ENCODE measurements at places on chromosomes 7 and 10. TPM values are rescaled to one million over a fixed set of nuclear protein-coding genes. Genes with fewer than 3 reads are reported as not detected.
A peak's percentile ranks its signal among the peaks of the same experiment; 100 is the strongest.

DNA sequence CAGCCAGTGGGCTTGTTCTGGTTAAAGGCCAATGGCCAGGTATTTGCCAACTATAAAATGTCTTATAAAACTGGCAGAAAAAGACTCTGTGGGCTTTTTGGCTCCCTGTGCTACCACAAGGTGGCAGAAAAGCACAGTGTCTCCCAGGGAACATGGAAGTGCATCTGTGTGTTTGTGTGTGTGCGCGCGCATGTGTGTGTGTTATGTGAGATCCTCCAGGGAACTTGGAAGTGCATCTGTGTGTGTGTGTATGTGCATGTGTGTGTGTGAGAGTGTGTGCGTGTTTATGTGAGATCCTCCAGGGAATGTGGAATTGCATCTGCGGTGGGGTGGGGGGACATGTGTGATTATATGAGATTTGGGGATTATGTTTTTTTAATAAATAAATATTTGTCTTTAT is 30.2 kb upstream of the ABI1 start:
- peak; percentile 34 for DNase-seq

GRCh38 chr10:9379183-9379582 is 1324.7 kb downstream of the GATA3 start:
- no peak for DNase-seq

DNA sequence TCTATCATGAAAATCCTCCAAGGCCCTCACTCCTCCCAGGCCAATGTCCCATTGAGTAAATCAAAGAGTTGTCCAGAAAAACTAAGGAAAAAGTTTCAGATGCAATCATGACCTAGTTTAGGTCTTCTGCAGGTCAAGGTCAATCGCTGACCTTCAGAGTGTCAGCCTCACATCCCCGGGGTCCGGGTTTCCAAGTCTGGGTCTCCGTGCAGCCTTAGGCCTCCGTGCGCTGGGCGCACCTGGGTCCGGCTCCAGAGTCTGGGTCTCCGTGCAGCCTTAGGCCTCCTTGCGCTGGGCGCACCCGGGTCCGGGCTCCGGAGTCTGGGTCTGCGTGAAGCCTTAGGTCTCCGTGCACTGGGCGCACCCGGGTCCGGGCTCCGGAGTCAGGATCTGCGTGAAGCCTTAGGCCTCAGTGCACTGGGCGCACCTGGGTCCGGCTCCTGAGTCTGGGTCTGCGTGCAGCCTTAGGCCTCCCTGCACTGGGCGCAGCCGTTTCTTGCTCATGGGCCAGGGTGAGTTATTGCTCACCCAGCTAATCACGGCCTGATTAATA is 236.2 kb downstream of the TCERG1L start:
- no peak for DNase-seq

DNA sequence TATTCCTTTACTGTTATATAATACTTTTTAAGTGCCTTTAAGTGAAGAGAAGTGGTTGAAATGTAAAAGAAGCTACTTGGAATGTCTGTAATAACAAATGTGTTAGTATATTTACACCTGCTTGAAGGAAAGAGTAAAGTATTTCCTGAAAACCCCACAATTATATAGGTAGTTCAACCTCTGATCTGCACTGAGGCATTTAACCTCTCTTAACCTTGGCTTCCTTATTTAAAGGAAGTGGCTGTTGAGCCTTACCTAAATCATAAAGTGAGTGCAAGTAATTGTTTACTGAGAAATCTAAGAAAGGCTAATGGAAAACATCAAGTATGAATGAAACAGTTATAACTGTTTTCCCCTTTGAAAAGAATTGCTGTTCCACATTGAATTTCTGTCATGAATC is 294.5 kb downstream of the ADK start:
- no peak for DNase-seq

DNA sequence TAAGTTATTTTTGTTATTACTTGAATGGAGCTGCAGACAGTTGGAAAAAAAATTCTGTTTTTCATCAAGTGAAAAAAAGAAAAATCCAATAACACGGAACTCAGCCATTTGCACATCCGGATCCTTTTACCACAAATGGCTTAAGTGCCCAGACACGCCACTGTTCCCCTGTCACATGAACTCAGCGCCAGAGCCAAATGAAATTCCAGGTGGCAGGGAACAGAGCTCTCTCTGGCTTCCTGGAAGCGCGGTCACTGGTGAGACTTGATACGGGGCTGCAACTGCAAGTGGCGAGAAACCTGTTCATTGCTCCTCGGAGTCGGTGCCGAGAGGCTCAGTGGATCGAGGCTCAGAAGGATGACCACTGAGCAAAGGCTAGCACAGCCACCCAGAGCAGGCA is 60.8 kb upstream of the NPTX2 start:
- DNase-seq: no peak

GRCh38 chr7:116601426-116601825 is 70.6 kb upstream of the MET start:
- no peak for DNase-seq

- no peak for DNase-seq
Measured at GRCh38 chr10:71635251-71635866, 84.2 kb downstream of the C10orf105 start.

DNA sequence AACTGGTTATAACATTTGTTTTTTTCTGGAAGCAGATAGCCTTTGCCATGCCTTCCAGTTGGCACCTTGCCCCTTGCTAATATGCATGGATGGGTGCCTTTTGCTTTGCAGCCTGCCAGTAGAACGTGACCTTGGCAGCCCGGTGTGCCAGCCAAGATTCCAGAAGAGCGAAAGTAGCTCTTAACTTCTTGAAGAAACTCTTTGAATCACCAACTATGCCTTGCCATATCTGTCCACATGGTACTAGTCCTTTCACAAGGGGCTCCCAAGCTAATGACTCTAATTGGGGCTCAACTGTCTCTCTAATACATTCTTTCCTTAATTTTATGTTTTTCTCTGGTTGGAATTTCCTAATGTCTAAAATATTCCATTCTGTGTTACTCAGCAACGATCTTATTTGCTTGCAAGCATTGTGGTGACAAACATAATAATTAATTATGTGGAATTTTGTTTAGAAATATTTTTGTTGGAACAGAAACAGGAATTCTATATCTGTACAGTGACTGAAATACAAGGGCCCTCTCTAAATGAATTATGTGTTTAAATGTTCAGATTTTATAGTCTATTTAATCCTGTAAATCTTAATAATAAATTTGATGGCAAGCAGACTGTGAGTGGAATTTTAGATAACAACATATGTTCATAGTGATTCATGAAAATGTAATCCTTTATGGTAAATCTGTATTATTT is 45.8 kb downstream of the HDAC9 start:
- peak; percentile 78 for DNase-seq

- DNase-seq: no peak
Measured at GRCh38 chr7:154865984-154866685, 136.8 kb downstream of the PAXIP1 start.

FOXP2 gene
- total RNA-seq: not detected

- no peak for DNase-seq
Measured at GRCh38 chr7:55396233-55396785, 31.2 kb downstream of the LANCL2 start.

DNA sequence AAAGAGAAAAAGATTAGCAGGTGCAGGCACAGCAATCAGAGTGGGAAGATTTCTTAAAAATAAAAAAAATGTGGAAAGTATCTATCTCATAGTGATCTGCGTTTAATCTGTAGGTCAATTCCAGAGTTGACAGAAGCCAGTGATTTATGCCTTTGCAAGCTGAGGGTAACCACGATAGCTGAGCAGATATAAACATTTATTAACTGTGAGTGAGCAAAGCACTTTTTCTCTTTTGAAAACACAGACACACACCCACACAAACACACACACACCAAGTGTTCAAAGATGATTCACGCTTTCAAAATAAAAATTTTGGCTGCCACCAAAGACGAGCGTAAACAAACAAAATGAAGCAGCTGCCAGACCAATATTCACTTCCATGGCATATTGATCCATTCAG is 243.2 kb upstream of the SLC26A5 start:
- no peak for DNase-seq

DNA sequence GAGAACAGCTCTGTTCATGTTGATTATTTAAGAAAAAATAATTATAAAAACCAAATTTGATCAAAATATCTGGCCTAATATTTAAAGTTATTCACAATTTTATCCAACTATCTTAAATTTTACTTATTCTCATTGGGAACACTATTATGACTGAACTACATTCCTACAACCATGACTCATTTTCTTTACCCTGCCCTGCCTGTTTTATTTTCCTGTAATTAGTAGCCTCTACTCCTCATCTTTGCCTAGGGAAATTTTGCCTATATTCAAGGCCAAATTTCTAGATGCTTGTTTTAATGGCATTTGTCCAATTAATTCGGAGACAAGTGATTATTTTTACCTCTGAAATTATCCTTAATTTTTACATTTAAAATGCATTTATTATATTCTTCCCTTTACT is 289.7 kb upstream of the TMEM229A start:
- DNase-seq: no peak

- DNase-seq: no peak
Measured at GRCh38 chr10:22338185-22338900, 7.0 kb upstream of the SPAG6 start.

DLD gene
- total RNA-seq: 43.0 TPM

GRCh38 chr7:47751043-47751442 is 169.1 kb upstream of the TNS3 start:
- no peak for DNase-seq

CRCP gene
- 80.2 TPM for total RNA-seq

DNAH11 gene
- 0.43 TPM for total RNA-seq

DNA sequence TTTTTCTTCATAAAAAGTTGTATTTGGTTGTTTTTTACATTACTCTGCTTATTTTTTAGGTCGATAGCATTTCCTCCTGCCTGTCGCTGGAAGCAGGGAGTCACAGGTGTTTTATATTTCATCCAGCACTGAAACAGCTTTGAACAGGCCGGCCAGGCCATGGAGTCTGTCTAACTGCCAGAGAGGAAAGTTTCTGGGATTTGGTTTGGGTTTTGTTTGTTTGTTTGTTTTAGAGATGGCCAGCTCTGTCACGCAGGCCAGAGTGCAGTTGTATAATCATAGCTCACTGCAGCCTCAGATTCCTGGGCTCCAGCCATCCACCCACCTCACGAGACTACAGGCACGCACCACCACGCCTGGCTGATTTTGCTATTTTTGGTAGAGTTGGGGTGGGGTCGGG is 23.4 kb downstream of the PROSER2 start:
- no peak for DNase-seq

DNA sequence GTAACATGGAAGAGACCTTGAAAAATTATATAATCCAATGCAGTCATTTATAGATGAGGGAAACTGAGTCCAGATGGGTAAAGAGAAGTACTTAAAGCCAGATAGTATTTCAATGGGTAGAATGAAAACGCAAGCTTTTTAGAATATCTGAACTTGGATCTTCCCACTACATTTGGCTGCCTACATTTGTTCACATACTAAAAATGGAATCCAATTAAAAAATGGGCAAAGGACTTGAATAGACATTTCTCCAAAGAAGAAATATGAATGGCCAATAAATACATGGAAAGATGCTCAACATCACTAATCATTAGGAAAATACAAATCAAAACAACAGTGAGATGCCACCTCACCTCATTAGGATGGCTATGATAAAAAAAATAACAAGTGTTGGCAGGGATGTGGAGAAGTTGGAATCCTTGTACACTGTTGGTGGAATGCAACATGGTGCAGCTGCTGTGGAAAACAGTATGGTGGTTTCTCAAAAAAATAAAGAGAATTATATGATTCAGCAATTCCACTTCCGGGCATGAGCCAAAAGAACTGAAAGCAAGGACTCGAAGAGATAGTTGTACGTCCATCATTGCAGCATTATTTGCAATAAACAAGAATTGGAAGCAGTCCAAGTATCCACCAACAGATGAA is 188.0 kb downstream of the FRMD4A start:
- peak; percentile 71 for DNase-seq

- DNase-seq: no peak
Measured at GRCh38 chr10:121459622-121460453, 138.4 kb downstream of the FGFR2 start.

DNA sequence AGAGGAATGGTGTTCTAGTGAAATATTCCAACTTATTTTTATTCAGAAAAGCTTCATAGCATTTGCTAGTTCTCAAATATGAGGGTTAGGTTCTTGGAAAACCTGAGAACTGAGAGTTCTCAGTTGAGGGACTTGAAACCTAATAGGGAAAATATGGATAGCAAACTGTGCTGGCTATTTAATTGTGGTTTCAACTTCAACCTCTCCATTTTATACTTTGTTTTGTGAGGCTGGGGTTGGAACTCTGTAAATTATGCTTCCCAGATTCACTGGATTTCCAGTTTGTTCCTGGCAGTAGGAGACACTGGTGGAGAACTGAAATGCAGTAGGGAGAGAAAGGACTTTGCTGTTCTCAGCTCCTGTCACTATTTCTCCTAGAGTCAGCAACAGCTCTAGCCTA is 52.7 kb downstream of the CDK14 start:
- no peak for DNase-seq

MACROH2A2 gene
- 83.1 TPM for total RNA-seq

DNA sequence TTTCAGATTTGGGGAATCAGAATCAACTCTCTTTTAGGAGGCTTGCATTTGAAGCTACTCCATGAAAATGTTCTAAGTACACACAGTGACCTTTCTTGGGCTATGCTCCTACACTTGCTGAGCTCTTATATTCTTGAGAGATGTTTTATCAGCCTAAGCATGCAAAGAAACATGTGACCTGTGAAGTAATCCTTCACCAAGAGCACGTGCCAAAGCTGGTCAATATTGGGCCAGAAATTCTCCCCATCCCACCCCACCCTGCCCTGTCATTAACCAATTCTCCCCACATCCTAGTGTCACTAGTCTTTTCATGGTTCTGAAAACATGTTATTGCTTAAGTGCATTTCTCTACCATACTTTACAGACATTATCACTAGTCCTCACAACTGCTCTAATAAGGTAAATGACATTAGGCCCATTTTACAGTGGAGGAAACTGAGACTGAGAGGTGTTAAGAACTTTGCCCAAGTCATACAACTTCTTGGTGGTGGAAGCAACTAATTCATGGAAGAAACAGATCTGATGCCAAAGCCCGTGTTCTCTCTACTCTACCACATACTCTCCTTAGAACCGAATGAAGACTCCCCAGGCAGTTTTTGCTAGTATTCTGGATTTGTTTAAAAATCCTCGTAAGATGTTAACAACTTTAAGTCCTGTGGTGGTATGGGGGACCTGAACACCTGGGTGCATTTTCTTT is 200.6 kb downstream of the PTEN start:
- no peak for DNase-seq

GIMAP1 gene
- not detected for total RNA-seq

DNA sequence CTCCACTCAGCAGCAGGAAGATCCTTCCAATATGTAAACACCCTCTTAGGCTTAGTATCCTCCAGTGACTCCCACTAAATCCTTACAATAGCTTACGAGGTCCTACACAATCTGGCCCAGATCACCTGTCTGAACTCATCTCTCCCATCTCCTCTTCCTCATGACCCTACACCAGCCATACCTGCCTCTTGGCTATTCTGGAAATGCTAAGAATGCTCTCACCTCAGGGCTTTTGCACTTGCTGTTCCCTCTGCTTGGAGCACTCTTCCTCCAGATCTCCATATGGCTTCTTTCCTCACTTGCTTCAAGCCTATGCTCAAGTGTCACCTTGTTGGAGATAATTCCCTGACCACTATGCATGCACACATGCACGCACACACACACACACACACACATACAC is 50.8 kb upstream of the FRMD4A start:
- no peak for DNase-seq

C7orf33 gene
- not detected for total RNA-seq

- DNase-seq: no peak
Measured at GRCh38 chr10:43042503-43043341, 34.1 kb upstream of the RET start.

DKK1 gene
- 932 TPM for total RNA-seq

Data from G401 (cell line).